ENCODE measurements at places on chromosomes 2 and 18. TPM values are rescaled to one million over a fixed set of nuclear protein-coding genes. Genes with fewer than 3 reads are reported as not detected.

- DNase-seq: no peak
Observed at GRCh38 chr2:4404363-4404762, 701.0 kb downstream of the DCDC2C start.

GRCh38 chr2:64193491-64193890, 49.3 kb upstream of the PELI1 start:
- no peak for DNase-seq

- no peak for DNase-seq
Observed at GRCh38 chr2:132733094-132733493, 63.1 kb upstream of the LYPD1 start.

DNA sequence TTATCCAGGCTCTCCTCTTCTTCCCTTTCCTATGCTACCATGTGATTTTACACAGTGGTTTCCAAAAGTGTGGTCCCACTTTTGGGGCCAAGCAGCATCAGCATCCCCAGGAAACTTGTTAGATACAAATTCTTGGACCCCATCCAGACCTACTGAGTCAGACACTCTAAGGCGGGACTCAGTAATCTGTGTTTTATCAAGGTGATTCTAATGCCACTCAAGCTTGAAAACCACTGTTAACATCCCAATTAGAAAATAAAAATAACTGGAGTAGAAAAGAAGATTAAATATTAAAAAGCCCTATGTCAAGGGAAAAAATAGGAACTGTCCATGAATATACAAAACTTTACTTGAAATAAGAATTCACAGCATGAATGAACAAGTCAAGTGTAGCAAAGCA, 10.8 kb downstream of the DSG2 start:
- DNase-seq: no peak

- no peak for DNase-seq
Observed at GRCh38 chr2:30261695-30262211, 30.4 kb downstream of the LBH start.

DNA sequence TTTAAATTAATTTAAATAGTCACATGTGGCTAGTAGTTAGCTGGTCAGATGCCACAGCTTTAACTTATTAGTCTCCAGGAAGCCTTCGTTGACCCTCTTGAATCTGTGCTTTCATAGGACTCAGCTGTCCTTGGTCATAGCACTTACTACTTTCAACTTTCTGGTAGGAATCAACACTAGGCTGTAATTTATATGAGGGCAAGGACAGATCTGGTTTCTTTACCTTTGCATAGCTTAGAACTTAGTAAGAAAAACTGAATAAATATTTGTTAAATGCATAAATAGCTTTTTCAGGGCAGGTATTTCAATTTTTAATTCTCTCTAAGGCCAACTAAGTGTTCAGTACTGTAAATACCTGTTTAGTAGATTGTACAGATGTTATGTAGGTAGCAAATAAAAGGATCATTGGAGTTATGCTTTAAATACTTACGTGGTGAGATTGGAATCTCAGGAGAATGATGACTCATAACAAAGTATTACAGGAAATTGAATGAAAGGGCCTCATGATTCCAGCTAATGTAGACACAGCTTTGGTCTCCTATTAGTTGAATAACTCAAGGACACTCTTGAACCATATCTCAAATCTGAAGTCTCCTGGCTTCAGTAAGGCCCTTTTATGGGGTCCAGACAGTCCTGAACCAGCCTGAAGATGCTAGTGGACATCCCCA, 2.6 kb downstream of the CLIP4 start:
- DNase-seq: no peak

DNA sequence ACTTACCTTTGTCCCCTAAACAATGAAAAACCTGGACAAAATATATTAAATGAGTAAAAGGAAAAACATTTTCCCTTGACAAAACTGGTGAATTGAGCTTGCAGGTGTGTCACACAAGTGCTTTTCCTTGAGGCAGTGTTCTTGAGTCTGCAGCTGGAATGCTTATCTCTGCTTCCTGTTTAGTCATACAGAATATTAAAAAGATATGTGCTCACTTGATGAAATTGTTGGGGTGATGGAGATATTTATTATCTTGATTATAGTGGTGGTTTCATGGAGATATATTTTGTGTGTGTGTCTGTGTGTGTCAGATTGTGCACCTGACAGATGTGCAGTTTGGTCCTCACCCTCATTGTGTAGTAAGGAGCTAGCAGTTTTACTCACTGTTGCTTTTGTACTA, 3.3 kb downstream of the TAF1B start:
- DNase-seq: no peak

DNA sequence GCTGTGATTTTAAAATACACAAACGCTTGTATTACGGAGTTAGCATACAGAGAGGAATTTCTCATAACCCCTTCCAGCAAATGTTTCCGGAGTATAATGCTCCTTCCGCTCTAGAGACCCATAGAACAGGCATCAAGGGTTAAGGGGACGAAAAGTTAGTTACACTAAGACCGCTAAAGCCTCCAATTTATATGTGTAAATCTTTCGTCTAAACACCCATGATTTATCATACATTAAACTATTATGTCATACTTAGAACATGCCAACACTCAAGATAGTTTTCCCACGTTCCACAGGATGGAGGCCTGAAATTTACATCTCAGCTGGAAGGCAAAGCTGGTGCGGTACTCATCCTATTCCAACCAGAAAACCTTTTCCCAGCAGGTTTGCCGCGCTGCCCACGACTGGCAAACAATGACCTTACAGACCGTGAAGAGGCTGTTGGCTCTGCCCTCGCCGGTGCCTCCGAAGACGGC, 650 bp downstream of the ORMDL1 start:
- no peak for DNase-seq

DNA sequence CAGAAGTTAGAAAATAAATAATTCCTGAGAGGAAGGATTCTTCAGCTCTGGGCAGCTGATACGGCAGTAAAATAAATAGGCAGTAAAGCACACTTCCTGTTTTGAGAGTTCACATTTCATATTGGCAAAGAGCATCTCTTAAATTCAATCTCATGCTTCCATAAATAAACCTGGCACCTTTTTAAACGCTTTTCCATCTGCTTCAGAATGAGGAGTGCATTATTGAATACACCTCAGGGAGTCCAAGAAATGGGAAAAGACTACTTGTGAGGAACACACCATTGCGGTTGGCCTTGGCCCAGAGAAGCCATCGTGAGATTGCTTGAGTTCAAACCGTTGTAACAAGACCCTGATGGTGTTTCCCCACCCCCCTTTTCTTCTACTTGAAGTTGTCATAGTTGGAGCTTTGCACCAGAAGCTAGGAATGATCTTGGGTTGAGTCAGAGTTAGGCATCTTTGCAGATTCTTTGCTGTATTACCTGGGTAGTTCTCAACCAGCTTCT, 123.9 kb downstream of the RDH14 start:
- DNase-seq: no peak

The BUB1 gene
- polyA plus RNA-seq: 2.6 TPM

The SERPINB4 gene
- polyA plus RNA-seq: not detected

The LIMS3 gene
- polyA plus RNA-seq: 0.20 TPM

The TMEM198 gene
- polyA plus RNA-seq: 2.3 TPM

The EMX1 gene
- not detected for polyA plus RNA-seq

All from B cell (primary cell).